ENCODE measurements at places on chromosomes 16 and 17. TPM values are rescaled to one million over a fixed set of nuclear protein-coding genes. Genes with fewer than 3 reads are reported as not detected.

DNA sequence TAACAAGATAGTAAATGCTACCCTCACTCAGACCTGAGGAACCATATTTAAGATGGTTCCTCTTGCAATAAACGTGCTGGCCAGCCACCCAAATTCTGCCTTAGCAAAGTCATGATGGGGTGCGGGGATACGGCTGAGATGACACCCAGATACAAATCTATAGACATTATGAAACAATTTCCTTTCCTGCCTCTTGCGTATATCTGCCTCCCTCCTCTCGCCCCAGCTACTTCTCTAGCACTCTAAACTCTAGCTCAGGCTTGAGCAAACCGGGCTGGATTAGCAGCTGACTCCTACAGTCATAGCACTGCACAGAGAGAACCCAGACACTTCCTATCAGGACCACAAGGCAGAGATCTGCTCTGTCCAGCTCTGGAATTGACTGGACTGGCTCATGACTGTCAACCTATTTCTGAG lies 22.3 kb downstream of the CD300LF start:
- H3K4me1 ChIP-seq, result peaks cover 31% of the 10 kb centered on the region
- DNase-seq, result no peak
- no peak overlapping the region for H3K27ac ChIP-seq
- H3K27me3 ChIP-seq, result peaks cover 11% of the 10 kb centered on the region
- H3K4me3 ChIP-seq, result no peak overlapping the region

- peak; percentile 17 for DNase-seq
- peaks cover 63% of the 10 kb centered on the region for H3K4me1 ChIP-seq
- peak overlapping the region; percentile 90 for H3K27ac ChIP-seq
- peaks cover 47% of the 10 kb centered on the region for H3K36me3 ChIP-seq
- peak overlapping the region; percentile 80 for H3K4me3 ChIP-seq
Observed at GRCh38 chr16:85800321-85800669, 800 bp downstream of the COX4I1 start.

DNA sequence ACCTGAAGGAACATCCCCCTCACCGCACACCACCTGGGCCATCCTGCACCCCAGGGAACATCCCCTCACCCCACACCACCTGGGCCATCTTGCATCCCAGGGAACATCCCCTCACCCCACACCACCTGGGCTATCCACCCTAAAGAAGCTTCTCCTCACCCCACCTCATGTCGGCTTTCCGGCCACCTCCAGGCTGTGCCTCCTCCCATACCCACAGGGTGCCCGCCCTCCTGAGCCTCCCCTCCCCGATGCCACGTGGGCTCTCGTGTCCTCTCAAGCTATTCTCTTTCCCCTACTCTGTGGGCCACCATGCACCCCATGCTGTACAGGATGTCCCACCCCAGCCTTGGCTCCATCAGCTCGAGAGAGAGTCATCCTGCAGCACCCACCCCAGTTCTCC lies 18.0 kb downstream of the MYLK3 start:
- no peaks in the 10 kb centered on the region for H3K36me3 ChIP-seq
- DNase-seq, result no peak
- H3K4me1 ChIP-seq, result no peaks in the 10 kb centered on the region
- H3K27ac ChIP-seq, result no peak overlapping the region
- H3K4me3 ChIP-seq, result no peak overlapping the region
- no peaks in the 10 kb centered on the region for H3K27me3 ChIP-seq

GRCh38 chr16:74099530-74099929 lies 197.1 kb upstream of the PSMD7 start:
- H3K36me3 ChIP-seq, result no peaks in the 10 kb centered on the region
- DNase-seq, result no peak
- no peaks in the 10 kb centered on the region for H3K4me1 ChIP-seq
- H3K27me3 ChIP-seq, result no peaks in the 10 kb centered on the region

DNA sequence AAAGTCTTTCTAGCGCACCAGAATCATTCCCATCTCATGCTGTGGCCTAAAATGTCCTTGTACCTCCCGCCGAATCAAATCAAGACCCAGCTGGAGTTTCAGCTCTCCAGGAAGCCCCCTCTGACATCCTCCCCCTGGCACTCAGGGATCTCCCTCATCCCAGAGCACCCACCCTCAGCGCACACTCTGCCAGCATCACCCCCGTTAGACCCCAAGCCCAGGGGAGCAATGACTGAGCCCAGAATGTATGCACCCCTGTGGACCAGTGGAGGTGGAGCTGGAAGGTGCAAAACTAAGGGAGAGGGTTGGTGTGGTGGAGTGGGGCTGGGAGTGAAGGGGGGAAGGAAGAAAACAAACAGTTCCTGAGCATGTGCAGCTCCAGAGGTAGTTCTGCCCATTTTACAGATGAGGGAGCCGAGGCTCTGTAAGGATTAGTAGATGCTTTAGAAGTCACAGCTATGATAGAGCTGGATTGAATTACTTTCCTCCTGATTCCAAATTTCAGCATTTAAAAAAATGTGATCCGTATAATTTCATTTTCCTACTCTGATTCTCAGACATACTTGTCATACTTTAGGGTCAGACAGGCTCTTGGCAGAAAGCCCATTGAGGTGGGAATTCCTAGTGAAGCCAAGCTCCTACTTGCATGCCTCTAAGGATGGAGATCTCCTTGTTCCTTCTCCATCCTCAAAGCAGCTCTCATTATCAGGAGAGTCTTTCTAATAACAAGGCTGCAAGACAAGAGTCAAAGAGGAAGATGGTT lies 242.7 kb downstream of the KATNIP start:
- H3K4me1 ChIP-seq, result no peaks in the 10 kb centered on the region
- no peak overlapping the region for H3K27ac ChIP-seq
- no peaks in the 10 kb centered on the region for H3K36me3 ChIP-seq
- no peak overlapping the region for H3K4me3 ChIP-seq

DNA sequence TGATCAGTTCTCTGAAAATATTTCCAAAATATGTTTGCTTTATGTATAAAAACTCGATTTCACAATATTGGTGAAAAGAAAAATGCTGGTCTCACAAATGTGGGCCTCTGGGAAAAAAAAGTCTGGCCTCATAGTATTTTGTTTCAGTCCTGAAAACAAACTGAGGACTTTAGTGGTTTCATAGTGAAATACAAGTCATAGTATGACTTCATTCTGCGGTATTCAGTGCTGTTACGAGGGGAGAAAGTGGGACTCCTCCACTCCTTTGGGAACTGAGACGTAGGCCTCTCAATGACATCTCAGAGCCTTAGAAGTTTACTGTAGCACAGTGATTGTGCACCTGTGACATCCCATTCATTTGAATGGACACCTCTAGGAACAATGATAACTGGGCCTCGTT lies 56.0 kb downstream of the CYB561 start:
- no peak overlapping the region for H3K27ac ChIP-seq
- H3K27me3 ChIP-seq, result no peaks in the 10 kb centered on the region
- H3K4me3 ChIP-seq, result no peak overlapping the region

GRCh38 chr17:16435925-16436886 lies 20.8 kb downstream of the TRPV2 start:
- H3K4me3 ChIP-seq, result no peak overlapping the region
- H3K27me3 ChIP-seq, result no peaks in the 10 kb centered on the region
- H3K4me1 ChIP-seq, result peaks cover 36% of the 10 kb centered on the region
- DNase-seq, result no peak

DNA sequence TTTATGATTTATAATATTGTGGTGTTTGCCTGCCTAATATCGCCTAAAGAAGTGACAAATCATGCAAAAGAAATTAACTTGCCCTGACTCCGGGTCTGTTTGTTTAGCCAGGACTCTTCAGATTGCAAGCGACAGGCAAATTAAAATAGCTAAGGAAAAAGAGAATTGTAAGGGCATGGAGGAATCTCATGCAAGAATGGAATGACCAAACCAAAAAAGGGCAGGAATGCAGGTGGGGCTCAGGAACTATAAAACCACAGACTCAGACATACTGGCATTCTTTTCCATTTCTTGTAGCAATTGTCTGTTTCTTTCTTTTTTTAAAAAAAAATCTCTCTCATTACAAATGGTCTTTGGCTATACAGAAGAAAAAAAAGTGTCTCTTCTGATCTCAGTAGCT lies 188.1 kb upstream of the XYLT1 start:
- DNase-seq, result no peak
- no peak overlapping the region for H3K4me3 ChIP-seq
- no peaks in the 10 kb centered on the region for H3K36me3 ChIP-seq
- H3K4me1 ChIP-seq, result no peaks in the 10 kb centered on the region

DNA sequence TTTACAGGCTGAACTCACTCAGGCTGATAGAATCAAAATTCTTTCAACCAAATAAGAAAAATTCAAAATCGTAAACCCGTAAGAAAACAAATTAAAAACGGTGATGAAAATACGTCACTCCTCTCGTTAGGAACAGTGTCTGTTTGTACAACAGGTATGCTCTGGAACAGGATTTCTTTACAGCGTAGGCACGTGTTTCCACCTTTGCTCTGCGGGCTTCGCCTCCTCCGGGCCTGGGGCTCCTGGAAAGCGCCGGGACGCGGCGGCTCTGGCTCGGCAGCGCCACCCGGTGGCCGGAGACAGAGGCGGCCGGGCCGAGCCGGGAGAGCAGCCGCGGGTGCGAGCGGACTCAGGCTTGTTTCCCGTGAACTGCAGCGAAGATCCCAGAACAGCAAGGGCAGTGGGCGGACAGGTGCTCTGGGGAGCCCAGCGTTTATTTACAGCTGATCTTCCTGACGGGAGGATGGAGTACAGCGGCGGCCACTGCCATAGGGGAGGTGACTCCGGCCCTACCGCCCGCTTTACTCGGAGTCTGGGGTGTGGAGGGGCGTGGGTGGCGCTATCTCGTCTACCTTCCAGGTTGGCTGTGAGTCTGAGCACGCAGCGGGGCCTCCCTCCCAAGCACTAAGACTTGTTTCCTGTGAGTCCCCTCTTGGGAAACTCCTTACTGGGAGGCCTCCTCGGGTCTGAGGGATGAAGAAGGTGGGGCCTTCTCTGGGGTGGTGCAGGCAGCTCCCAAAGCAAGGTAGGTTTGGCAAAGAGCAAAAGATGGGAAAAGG lies 40.5 kb upstream of the ATP2A3 start:
- peak overlapping the region; percentile 60 for H3K27ac ChIP-seq
- DNase-seq, result peak; percentile 59
- H3K4me1 ChIP-seq, result peaks cover 5% of the 10 kb centered on the region
- H3K4me3 ChIP-seq, result no peak overlapping the region
- H3K36me3 ChIP-seq, result peaks cover 21% of the 10 kb centered on the region

DNA sequence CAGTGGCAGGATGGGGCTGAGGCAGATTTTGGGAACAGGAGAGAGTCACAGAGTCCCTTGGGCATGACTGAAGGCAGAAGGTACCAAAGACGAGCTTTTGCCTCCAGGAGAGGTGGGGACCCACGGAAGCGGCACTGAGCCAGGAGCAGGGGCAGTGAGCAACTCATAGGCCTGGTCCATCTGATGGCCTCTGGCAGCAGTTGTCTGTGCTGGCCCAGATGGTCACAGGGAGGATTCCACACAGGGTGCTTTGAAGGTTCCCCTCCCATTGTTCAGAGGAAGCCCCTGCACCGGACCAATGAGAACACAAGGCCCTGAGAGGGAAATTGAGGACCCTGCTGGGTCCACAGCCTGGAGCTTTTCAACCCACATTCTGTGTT lies 360.3 kb upstream of the TNRC6C start:
- H3K4me3 ChIP-seq, result no peak overlapping the region
- no peaks in the 10 kb centered on the region for H3K36me3 ChIP-seq
- peaks cover 35% of the 10 kb centered on the region for H3K27me3 ChIP-seq
- DNase-seq, result no peak
- H3K4me1 ChIP-seq, result peaks cover 19% of the 10 kb centered on the region
- no peak overlapping the region for H3K27ac ChIP-seq

PPL gene
- total RNA-seq, result not detected

CCL8 gene
- not detected for total RNA-seq

COL1A1 gene
- 0.55 TPM for total RNA-seq

CLDN6 gene
- not detected for total RNA-seq
